ENCODE measurements at places on chromosomes 11 and 22.

DNA sequence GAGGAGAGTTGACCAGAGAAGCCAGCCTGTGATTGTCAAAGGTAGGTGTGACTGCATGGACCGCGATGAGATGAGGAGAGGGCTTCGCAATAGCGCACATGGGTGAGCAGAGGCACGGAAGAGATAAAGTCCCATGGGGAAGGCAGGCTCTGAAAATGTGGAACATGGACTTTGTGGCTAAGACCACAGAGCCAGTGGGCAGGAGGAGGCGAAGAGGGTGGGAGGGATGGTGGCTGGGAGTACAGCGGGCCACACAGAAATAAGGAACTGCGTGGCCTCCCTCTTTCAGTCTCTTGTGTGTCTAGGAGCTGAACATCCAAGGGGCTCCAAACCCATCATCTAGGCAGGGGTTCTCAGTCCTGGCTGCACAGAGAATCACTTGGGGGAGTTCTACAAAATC is 98.6 kb downstream of the TENM4 start:
- DNase-seq: no peak

DNA sequence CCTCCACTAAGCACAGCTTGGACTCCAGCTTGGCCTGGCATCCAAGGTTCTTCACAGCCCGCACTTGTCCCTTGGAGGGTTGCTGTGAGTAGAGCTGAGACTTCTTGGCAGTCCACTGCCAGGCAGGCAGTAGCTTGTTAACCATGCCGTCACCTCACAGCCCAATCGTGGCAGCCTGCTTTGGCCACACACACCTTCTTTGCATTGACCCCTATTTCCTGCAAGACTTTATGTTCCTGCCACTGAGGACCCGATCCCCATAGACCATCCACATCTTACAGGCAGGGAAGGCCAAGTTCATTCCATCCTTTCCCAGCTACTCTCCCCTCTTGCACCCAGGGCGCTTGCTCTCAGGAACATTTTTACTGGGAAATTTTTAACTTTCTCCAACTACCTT is 2.5 kb upstream of the PYGM start:
- DNase-seq: no peak

DNA sequence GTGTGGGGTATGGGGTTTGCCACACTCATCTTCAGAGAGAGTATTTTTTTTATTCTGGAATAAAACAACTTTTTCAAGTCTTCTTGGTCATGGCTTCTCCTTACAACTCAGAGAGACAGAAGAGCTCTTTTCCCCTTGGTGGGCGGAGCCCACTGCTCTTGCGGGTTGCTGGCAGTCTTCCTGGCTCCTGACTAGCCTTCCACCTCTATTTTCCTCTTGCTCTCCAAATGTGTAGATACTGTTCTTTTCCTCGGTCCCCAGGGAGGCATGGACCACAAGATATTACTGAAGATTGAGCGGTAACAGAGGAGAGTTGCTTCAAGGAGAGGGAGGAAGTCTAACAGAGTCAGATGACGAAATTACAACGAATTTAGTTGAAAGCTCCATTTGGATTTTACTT is 210.6 kb downstream of the NTM start:
- DNase-seq: no peak

DNA sequence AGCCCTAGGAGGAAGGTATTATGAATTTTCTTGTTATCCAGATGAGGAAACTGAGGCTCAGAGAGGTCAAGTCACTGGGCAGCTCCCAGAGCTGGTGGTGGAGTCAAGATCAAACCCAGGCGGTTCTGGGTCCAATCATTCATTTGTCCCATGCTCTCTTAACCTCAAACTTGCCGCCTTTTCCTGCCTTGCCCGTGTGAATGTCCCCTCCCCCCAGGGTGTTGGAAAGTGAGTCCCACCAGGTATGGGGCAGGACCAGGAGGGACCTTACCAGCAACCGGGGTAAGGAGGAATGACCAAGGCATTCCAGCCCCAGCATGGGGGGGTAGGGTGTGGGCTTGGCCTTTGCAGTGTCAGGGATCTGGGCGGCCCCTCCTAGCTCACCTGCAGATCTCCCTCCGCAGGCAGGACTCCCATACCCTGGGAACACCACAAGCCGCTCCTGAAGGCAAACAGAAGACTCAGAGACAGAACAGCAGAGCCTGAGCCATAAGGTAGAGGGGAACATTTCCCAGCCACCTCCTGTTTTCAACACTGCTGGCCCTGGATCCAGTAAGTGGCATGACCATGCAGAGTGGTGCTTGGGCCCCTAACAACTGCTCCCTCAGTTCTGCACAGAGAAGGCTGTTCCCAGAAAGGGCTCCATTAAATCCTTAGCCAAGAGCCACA is 41.2 kb upstream of the SYT7 start:
- DNase-seq: no peak

GRCh38 chr11:533586-534395 is 1.6 kb downstream of the HRAS start:
- no peak for DNase-seq

- no peak for DNase-seq
Measured at GRCh38 chr11:66056501-66056900, 4.3 kb downstream of the SF3B2 start.

GRCh38 chr11:66680966-66681645 is 3.4 kb upstream of the RBM4B start:
- no peak for DNase-seq

DNA sequence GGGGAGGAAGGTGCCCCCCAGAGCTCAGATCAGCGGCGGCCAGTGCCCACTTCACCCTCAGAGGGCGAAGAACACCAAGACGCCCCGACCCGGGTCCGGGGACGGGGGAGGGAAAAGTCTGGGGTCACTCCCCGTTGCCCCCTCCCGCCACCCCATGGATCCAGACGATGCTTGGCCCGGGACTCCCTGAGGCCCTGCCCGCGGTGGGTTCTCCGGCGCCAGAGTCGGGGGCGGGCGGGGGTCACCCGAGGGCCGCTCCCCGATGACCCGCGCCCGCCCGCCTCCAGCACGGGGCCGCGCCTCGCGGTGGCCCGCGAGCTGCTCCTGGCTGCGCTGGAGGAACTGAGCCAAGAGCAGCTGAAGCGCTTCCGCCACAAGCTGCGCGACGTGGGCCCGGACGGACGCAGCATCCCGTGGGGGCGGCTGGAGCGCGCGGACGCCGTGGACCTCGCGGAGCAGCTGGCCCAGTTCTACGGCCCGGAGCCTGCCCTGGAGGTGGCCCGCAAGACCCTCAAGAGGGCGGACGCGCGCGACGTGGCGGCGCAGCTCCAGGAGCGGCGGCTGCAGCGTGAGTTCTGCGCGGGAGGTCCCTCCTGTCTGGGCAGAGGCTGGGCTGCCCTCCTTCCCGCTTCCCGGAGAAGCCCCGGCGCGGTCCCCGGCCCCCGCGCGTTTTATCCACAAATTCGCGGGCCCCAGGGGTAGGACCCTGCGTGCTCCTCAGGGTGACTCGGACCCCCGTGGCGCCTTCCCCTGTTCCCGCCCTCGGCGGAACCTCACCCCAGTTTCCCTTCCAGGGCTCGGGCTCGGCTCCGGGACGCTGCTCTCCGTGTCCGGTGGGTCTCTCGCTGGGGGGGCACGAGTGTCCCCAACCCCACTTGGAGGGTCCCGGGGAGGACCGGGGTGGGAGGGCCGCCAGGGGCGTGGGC is 1.1 kb downstream of the NLRP6 start:
- DNase-seq: no peak

- DNase-seq: no peak
Measured at GRCh38 chr22:19060356-19061009, 61.7 kb downstream of the DGCR2 start.

DNA sequence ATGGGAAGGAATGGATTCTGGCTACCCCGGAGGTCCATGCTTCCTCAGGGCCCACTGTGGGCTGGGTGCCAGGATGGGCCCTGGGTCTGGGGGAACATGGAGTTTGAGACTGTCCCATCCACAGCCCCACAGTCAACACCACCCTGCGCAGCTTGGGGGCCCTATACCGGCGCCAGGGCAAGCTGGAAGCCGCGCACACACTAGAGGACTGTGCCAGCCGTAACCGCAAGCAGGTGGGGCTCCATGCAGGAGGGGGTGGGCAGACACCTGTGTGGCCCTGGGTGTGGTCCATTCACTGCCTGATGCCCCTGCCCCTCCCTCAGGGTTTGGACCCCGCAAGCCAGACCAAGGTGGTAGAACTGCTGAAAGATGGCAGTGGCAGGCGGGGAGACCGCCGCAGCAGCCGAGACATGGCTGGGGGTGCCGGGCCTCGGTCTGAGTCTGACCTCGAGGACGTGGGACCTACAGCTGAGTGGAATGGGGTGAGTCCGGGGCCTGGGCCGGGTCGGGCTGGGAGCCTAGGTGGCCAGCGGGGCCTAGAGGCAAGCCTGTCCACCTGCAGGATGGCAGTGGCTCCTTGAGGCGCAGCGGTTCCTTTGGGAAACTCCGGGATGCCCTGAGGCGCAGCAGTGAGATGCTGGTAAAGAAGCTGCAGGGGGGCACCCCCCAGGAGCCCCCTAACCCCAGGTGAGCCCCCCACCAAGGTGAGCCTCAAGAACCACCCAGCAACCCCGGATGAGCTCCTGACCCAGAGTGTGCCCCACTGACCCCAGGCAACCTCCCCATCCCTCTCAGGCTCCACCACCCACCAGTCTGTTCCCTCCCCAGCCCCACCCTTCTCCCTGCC is 2.7 kb upstream of the RAB1B start:
- DNase-seq: no peak

- DNase-seq: no peak
Measured at GRCh38 chr11:128803449-128804245, 63.4 kb downstream of the KCNJ1 start.

- DNase-seq: no peak
Measured at GRCh38 chr11:18844753-18845367, 53.3 kb upstream of the PTPN5 start.

GRCh38 chr11:123640677-123641494 is 13.5 kb downstream of the SCN3B start:
- no peak for DNase-seq
